Activated CD8-positive, alpha-beta memory T cell treated with anti-CD3 and anti-CD28 coated beads for 4 hours (primary cell): ENCODE measurements at places on chromosomes 16 and 17.

- DNase-seq: no peak
Measured at GRCh38 chr16:19108409-19109287, 5.1 kb upstream of the ITPRIPL2 start.

DNA sequence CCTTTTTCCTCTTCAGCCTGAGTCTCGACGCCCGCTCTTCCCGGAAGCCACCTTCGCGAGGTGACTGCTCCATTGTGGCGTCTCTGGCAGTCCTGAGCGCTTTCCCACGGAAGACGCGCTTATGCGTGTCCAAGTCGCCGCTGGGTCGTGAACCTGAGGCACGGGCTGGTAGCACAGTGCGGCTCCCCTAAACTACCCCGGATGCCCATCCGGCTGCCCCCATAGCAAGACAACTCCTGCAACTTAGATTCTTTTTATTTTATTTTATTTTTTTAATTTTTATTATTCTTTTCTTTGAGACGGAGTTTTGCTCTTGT is 2.1 kb upstream of the ESRP2 start:
- DNase-seq: no peak

DNA sequence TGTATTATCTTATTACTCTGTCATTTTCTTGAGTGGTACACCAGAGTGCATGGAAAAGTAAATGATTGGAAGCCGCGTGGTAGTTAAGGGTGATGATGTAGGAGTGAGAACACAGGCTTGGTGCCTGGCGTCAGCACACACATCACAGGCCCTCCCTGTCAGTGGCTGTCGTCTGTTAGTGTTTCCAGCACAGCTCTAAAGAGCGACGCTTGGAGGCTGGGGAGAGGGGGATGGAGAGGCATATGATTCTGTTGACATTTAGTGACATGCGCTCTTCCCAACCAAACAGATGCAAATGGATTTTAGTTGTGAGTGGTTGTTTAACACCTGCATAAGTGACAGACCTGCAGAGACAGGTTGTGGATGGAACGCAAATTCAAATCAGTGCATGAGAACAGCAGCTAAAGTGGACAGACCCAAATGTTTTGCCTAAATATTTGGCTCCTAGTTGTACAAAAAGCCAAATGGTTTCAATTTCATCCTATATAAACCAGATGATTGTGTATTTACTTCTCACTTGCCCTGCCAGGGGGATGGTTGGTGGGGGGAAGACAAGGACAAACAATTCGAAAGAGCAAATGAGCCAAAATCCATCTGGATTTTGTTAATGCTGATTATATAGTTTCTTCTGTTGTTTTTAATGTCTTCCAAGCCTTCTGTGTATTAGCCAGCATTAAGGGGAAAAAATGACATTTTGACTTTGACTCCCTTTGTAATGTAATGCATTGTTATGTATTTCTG is 222.3 kb downstream of the WWOX start:
- no peak for DNase-seq

DNA sequence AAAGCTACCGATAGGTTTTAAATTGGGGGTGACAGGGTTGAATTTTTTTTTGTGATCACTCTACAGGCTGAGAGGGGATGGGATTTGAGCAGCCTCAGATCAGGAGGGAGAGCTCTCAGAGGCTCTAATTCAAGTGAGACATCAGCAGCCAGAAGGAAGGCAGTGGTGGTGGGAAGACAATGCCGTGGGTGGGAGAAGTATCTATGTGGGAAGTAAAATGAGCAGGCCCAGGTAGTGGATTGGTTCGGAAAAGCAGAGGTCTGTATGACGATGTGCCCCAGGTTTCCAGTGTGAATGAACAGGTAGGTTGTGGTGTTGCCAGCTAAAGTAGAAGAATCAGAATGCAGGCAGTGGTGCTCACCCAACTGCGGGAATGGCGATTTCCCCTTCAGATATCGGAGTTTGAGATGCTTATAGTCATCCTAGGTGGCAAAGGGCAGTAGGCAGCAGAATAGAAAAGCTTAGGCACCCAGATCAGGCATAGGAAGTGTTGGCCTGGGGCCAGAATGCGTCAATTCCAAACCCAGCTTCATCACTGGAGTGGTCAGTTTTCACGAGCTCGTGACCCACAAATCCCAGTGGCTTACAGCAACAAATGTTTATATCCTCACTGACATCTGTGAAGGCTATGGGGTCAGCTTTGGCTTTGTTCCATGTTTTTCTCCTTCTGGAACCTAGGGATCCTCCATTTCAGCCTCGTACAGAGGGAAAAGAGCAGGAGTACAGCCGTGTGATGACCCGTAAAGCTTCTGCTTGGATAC is 24.0 kb downstream of the MEOX1 start:
- no peak for DNase-seq

GRCh38 chr17:181245-182049 is at the start of gene DOC2B:
Gene DOC2B, minus strand, starts transcription at chr17:181650. Its CDS starts 171 bp downstream, at chr17:181479.
- DNase-seq: no peak
